ENCODE measurements at places on chromosomes 6 and 20.
A peak's percentile ranks its signal among the peaks of the same experiment; 100 is the strongest.

DNA sequence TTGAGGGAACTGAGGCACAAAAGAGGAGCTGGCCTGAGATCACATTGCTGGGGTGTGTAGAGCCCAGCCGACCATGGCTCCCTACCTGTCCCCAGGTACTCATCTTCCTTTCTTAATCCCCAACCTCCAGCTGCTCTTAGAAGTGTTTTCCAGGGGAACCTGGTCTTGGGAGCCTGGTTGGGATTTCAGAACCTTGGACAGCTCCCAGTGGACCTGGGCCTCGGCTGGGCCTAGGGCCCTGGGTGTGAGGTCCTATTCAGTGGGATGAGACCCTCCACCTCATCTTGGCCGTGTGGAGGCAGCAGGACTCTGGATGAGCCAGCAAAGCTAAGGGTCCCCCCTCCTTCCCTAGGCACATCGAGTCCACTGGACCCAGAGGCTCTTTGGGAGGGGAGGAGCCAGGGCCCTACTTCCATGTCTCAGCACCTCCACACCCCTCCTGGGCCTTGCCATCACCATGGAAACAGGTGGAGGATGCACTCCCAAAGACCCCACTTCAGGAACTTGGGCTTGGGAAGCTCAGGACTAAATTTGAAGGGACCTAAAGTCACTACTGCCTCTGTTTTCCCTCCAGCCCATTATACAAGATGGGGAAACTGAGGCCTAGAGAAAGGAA, 38.5 kb downstream of the DLGAP4 start:
- H3K27me3 ChIP-seq = peaks cover 2% of the 10 kb centered on the region
- no peaks in the 10 kb centered on the region for H3K36me3 ChIP-seq
- no peak overlapping the region for H3K4me3 ChIP-seq
- DNase-seq = no peak
- H3K27ac ChIP-seq = no peak overlapping the region

DNA sequence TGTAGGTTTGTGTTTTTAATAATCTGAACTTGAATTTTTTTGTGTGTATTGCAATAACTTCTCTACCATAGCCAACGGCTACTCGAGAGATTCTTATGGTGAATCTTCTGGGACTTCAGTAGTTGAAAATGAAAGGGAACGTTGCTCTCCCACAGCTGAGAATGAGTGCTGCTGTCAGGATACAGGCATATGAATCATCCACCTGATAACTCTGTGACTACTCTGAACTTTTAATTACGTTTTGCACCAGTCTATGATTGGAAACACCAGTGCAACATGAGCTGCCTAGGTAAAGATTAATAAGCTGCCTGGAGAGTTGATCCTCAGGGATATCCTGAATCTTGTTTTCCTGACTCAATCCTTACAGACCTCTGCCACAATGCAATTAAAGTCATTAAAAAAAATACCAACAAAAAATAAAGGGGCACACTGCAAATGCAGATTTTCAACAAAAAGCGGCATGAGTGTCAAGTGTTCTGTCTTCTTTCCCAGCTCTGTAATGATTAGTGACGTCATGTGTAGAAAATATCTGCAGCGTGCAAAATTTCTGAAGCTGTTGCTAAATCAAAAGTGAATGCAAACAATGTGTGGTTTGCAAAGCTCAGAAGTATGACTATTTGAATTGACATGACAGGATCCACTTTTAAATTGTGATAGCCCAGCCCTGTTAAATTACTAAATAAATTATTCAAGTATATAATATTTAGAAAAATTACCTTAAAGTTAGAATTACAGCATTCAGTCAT, 432.2 kb downstream of the HTR1B start:
- H3K4me1 ChIP-seq = no peaks in the 10 kb centered on the region
- no peak for DNase-seq
- H3K4me3 ChIP-seq = no peak overlapping the region

DNA sequence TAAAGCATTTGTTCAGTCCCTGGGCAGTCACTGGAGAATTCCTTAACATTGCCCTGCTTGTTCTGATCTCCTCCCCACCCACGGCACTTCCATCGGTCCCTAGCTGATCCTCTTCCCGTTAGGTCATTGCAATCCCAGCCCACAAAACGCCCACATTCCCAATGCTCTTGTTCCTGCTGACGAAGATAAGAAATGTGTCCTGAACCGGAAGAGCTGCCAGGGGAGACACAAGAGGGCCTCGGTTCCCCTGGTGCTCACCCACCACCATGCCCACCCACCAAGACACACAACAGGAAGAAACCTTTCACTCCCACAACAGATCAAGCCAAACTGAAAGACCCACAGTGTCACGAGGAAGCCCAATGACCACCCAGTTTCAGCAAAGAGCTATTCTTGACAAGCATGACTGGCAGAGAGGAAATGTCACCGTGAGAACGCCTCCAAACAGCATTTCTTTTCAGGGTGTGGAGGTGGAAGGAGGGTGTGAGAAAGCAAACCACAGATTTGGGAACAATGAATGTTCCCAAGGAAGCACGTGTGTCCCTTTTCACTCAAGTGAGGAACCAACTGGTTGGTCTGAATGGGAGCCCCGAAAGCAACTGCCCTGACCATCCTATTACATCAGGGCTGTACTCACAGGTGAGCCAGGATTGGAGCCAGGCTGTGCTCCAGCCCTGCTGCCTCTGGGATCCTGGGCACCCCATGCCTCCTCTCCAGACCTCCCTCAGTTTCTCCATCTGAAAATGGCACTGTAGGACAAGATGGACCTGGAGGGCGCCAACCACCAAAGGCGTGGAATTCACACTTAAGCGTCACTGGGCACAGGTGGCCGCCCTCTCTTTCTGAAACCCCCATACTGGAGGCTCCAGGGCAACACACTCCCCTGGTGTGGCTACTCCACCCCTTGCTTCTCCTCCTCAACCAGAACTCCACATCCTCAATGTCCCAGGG, 97.5 kb downstream of the ZMYND8 start:
- DNase-seq = peak; percentile 98
- peaks cover 58% of the 10 kb centered on the region for H3K4me1 ChIP-seq
- no peaks in the 10 kb centered on the region for H3K27me3 ChIP-seq

GRCh38 chr6:79420054-79420453, 117.2 kb downstream of the LCA5 start:
- H3K4me1 ChIP-seq = no peaks in the 10 kb centered on the region
- no peaks in the 10 kb centered on the region for H3K36me3 ChIP-seq
- H3K27me3 ChIP-seq = no peaks in the 10 kb centered on the region
- DNase-seq = no peak
- no peak overlapping the region for H3K27ac ChIP-seq

GRCh38 chr20:47785854-47786764, 828 bp upstream of the SULF2 start:
- no peak for DNase-seq
- peaks cover 6% of the 10 kb centered on the region for H3K27me3 ChIP-seq
- H3K4me1 ChIP-seq = 0 out of 2 replicates have a peak, but pooled peaks cover 2% of the 10 kb centered on the region
- no peaks in the 10 kb centered on the region for H3K36me3 ChIP-seq

DNA sequence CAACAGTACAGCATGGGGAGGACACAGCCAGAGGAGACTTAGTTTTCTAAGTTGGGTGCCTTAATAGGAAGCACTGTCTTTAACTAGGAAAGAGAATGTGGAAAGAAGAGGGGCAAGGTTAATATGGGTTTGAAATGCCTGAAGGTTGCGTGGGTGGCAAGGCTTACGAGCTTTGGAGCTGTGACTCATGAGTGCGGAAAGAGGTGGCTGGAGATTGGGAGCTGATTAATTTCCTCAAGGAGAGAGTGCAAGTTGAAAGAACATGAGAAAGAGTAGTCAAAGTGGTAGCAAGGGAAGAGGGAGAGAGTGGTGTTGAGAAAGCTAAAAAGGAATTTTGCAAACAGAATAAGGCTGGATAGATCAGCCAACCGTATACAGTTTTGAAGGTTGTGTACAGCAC, 315.1 kb upstream of the PRND start:
- H3K27me3 ChIP-seq = no peaks in the 10 kb centered on the region
- H3K4me1 ChIP-seq = no peaks in the 10 kb centered on the region
- H3K36me3 ChIP-seq = no peaks in the 10 kb centered on the region

- H3K27me3 ChIP-seq = no peaks in the 10 kb centered on the region
- H3K27ac ChIP-seq = no peak overlapping the region
- H3K4me1 ChIP-seq = no peaks in the 10 kb centered on the region
- DNase-seq = no peak
- no peaks in the 10 kb centered on the region for H3K36me3 ChIP-seq
- no peak overlapping the region for H3K4me3 ChIP-seq
Observed at GRCh38 chr20:62349556-62350097, 17.5 kb downstream of the LAMA5 start.

DNA sequence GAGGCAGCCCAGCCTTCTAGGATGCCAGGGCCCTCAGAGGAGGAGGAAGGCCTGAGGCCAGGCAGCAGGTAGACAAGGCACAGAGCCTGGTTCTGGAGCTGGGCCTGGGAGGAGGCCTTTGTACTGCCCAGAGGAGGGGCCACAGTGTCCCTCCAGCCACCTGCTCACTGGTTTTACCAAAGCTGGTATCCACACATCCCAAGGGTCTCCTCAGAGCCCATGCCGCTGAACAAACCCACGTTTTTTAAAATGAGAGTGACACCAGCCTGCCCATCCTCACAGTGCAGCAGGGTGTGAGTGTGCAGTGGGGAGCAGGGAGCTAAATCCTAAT, 162.7 kb downstream of the LY86 start:
- no peaks in the 10 kb centered on the region for H3K36me3 ChIP-seq
- no peak for DNase-seq
- no peak overlapping the region for H3K27ac ChIP-seq
- no peak overlapping the region for H3K4me3 ChIP-seq
- no peaks in the 10 kb centered on the region for H3K27me3 ChIP-seq

GRCh38 chr6:47083586-47084047, 41.5 kb upstream of the ADGRF1 start:
- no peaks in the 10 kb centered on the region for H3K4me1 ChIP-seq
- H3K27ac ChIP-seq = no peak overlapping the region

GRCh38 chr6:12296255-12296573, 6.1 kb downstream of the EDN1 start:
- no peak overlapping the region for H3K4me3 ChIP-seq
- DNase-seq = no peak
- H3K36me3 ChIP-seq = no peaks in the 10 kb centered on the region
- peaks cover 8% of the 10 kb centered on the region for H3K4me1 ChIP-seq
- no peaks in the 10 kb centered on the region for H3K27me3 ChIP-seq

DNA sequence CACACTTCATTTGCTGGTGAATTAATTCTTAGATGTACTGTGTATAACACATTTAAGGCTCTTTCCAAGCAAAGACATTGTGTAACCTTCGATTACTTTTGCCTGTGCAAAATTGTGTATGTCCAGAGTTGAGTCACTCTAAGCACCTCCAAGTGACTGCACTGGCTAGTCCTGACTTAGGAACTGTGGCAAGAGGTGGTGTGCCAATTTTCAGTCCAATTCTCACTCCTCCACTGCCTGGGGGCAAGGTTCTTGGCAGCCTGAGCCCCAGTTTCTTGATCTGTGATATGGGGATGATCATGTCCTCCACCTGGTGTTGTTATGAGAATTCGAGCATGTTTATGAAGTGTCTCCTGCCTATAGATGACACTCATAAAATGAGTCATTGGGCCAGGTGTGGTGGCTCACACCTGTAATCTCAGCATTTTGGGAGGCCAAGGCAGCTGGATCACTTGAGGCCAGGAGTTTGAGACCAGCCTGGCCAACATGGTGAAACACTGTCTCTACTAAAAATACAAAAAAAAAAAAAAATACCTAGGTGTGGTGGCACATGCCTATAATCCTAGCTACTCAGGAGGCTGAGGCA, 105.3 kb upstream of the CDYL start:
- no peaks in the 10 kb centered on the region for H3K4me1 ChIP-seq
- no peak overlapping the region for H3K4me3 ChIP-seq
- no peaks in the 10 kb centered on the region for H3K27me3 ChIP-seq
- no peak for DNase-seq
- no peaks in the 10 kb centered on the region for H3K36me3 ChIP-seq
- no peak overlapping the region for H3K27ac ChIP-seq

DNA sequence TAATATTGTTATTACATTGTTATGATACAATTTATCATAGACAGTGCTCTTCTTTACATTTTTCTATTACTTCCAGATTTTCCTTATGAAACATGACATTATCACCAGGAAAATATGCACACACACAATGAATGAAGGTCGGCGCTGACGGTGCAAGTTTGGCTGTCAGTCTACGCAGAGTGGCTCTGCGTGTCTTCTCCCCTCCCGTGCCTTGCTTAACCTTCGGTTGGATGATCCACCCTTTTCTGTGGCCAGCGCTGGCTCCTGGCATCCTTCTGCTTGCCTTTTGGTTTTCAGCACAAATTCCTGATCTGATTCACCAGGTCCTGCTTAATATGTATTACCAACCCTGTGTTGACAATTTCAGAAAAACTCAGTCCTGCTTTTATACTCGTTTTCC, 157.4 kb downstream of the TSHZ2 start:
- H3K4me3 ChIP-seq = no peak overlapping the region
- no peak for DNase-seq

- H3K4me3 ChIP-seq = no peak overlapping the region
- no peak overlapping the region for H3K27ac ChIP-seq
- H3K27me3 ChIP-seq = no peaks in the 10 kb centered on the region
- no peak for DNase-seq
- no peaks in the 10 kb centered on the region for H3K36me3 ChIP-seq
- H3K4me1 ChIP-seq = 0 out of 2 replicates have a peak, but pooled peaks cover 3% of the 10 kb centered on the region
Observed at GRCh38 chr20:37503256-37503927, 17.7 kb upstream of the NNAT start.

DNA sequence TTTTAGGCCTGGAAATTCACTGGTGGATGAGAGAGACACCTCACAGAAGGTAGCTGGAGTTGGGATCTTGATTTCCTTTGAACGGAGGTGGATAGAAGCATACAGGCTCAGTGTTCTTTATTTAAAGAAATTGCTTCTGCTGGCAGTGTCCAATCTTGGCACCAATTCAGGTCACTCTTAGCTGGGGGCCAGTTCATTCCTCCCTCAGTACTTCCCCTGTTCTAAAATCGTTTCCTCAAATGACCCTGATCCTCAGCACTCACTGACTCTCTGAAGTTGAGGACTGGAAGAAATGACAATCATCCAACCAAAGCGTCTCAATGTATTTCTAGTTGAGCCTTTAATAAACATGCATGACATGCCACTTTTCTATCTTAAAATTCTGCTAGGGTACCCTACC, 472.5 kb upstream of the BTBD3 start:
- no peak for DNase-seq
- H3K36me3 ChIP-seq = no peaks in the 10 kb centered on the region

DNA sequence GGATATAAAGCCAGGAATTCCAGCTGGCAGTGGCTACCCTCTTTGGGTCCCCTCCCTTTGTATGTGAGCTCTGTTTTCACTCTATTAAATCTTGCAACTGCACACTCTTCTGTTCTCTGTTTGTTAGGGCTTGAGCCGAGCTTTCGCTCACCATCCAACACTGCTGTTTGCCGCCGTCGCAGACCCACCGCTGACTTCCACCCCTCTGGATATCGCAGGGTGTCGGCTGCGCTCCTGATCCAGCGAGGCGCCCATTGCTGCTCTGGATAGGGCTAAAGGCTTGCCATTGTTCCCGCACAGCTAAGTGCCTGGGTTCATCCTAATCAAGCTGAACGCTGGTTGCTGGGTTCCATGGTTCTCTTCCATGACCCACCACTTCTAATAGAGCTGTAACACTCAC, 1433.5 kb upstream of the ADGRB3 start:
- no peaks in the 10 kb centered on the region for H3K27me3 ChIP-seq
- no peaks in the 10 kb centered on the region for H3K4me1 ChIP-seq
- H3K36me3 ChIP-seq = no peaks in the 10 kb centered on the region
- no peak overlapping the region for H3K4me3 ChIP-seq
- DNase-seq = no peak

GRCh38 chr6:67722861-67723261, 912.2 kb upstream of the ADGRB3 start:
- H3K4me3 ChIP-seq = no peak overlapping the region
- no peak overlapping the region for H3K27ac ChIP-seq
- H3K27me3 ChIP-seq = no peaks in the 10 kb centered on the region
- DNase-seq = no peak
- no peaks in the 10 kb centered on the region for H3K36me3 ChIP-seq

GRCh38 chr20:20206788-20207187, 154.5 kb downstream of the CFAP61 start:
- H3K4me3 ChIP-seq = no peak overlapping the region
- H3K36me3 ChIP-seq = no peaks in the 10 kb centered on the region
- H3K27me3 ChIP-seq = no peaks in the 10 kb centered on the region

All from GM12878 (cell line).